ENCODE measurements at places on chromosomes 12 and 14.
A peak's percentile ranks its signal among the peaks of the same experiment; 100 is the strongest.

DNA sequence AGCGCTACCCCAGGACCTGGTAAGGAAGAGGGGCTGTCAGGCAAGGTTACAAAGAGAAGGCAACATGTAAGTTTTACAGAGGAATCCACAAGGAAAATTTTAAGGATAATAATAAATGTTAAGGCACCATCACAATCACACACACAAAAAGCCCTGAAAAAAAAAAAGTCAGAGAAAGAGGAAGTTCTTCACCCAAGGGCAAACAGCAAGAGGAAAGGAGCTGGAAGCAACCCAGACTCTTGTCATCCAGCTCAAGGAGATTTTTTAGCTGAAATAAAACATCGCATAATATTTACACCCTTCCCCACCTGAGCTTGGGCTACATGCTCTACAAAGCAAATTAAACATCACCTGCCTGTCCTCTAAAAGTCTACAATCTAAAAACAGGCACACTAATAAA is 9.5 kb downstream of the SPTB start:
- DNase-seq = no peak

- no peak for DNase-seq
Observed at GRCh38 chr14:32197919-32198318, 3.9 kb upstream of the RNU6-7 start.

DNA sequence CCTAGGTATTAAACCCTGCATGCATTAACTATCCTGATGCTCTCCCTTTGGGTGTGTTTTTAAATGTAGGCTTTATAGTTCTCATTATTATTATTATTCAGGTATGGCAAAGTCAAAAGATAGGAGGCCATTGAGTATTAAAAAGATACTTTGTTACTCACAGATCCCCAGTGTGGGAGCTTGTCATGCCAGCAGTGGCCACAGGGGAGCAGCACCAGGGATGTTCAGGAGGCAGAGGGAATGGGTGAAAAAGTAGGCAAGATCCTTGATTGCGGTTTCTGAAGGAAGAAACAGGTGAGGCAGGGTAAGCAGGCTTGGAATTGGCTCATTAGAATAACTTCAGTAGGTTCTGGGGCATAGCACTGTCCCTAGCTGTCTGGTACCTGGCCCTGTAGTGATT is 382.2 kb downstream of the MED13L start:
- DNase-seq = no peak

DNA sequence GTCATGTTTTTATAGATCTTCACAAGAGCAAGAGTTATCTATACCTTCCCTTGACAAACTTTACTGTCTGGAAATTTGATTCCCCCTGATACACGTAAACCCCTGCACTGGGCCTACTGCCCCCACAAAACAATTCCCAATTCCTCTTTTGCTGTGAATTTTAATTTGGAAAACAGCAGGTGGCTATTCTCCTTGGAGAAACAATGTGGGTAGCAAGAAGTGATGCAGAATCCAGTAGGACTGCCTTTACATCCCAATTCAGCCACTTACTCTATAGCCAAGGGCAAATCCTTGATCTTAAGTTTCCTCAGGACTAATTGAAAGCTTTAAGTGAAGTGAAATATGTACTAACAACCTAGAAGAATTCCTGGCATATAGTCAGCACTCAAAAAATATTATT is 129.3 kb downstream of the ACSS3 start:
- DNase-seq = no peak

DNA sequence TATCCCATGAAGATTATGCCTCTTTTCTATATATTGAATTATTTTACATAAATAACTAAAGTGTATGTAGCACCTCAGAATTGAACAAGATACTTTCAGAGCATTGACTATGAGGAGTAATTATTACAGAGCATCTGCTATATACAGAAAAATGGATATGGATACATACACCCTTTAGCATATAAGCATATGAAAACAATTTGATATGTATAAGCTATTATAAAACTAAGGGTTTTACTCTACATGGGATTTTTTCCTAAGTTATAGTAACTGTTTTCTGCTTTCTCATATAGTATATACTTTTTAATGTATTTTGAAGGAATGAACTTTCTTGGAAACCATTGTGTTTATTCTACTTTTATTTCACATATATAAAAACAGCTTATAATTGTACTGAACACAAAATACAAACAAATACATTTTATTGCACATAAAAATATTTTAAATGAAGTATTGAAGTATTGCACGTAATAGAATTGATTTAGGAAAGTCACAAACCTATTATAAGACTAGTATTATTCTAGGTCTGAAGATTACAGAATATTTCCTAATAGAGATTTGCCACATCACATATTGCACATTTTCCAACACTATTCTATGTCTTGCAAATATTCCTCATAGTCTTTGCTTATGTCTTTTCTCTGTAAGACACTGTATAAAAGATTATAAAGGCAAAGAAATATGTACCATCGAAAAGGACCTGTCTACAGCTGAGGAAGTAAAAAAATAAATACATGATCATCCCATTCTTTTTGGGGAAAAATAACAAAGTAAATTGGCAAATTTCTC is 8.4 kb downstream of the CD69 start:
- no peak for DNase-seq

GRCh38 chr14:64235652-64236640 is 58.2 kb downstream of the ESR2 start:
- no peak for DNase-seq

- no peak for DNase-seq
Observed at GRCh38 chr12:130800312-130800711, 38.7 kb downstream of the STX2 start.

- DNase-seq = no peak
Observed at GRCh38 chr14:101498526-101498860, 62.8 kb upstream of the DIO3 start.

DNA sequence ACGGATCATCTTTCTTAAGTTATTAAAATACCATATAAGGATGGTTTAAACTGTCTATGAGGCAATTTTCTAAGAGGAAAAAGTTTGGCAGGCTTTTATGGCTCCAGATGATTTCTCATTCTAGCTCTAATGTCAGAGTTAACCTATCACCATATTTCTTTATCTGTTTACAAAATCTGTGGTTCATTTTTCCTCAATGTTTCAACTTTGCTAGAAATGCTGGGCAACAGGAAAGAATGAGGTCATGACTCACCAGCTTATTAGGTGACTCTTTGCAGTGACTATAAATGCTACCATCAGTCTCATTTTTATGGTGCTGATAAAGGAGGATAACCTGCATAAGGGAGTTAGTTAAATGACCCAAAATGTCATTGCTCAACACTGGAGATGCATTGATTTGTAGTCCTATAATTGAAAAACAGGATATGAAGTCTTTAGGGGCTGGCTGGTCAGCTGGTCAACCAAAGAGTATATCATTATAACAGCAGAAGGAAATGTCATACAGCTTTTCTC is 45.3 kb upstream of the RAP1B start:
- peak; percentile 10 for DNase-seq

- no peak for DNase-seq
Observed at GRCh38 chr12:121578230-121579189, 2.3 kb downstream of the KDM2B start.

DNA sequence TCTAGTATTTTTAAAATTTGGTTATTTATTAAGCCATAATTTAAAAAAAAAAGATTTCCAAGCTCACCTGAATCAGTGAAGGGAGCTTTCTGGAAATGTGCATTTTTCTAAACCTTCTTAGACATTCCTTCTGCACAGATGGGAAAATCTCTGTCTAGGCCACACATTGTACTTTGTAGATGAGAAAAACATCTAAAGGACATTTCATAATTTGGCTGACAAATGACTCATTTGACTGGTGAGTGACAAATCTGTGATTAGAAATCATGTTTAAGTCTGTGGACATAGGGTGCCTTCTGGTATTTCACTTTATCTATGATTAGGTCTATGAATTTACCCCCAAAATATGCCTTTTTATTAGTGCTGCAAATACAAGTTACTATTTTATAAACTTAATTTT is 1044.9 kb upstream of the FLRT2 start:
- DNase-seq = no peak
